ENCODE measurements at places on chromosomes 4 and X.
A peak's percentile ranks its signal among the peaks of the same experiment; 100 is the strongest.

GRCh38 chrX:110402850-110403221 is 44.2 kb downstream of the RTL9 start:
- ATAC-seq = no peak

DNA sequence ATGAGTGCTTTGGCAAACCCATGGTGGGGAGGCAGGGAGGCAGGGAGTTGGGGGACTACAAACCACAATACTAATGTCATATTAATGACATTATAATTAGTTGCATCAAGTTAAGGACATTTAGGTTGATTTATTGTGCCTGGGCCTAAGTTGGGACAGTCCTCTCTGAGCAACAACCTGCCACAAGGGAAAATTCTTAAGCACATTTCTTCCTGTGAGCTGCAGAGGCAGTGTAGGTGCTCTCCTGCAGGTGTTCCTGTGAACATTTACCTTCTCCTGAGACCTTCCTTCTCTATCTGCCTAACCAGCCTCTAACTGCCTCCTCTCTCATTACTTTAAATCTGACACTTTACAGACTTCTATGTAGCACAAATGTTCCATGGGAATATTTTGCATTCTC is 1830.0 kb upstream of the AGA start:
- ATAC-seq = no peak

- no peak for ATAC-seq
Observed at GRCh38 chr4:15920723-15921591, 17.6 kb downstream of the FGFBP1 start.

- no peak for ATAC-seq
Observed at GRCh38 chrX:40272776-40273175, 175.0 kb upstream of the BCOR start.

DNA sequence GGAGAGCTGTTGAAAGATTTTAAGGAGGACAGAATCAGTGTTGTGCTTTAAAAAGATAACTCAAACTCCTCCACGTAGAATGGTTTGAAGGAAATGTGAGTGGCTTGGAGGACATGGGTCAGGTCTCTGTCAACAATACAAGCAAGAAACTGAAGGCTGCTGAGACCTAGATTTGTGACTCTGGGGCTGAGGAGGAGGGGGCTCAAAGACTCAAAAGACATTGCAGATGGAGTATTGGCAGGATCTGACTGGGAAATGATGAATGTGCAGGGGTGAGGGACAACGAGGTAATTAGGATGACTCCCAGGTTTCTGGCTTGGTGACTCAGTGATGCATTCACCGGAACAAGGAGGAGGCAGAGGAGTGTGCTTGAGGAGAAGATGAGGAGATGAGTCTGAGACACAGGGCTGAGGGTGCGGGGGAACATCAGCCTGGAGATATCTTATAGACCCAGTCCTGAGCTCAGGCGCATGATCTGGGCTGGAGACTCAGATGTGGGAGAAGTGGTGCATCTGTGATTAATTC is 3.3 kb upstream of the RPS4X start:
- ATAC-seq = no peak

GRCh38 chr4:6195602-6196319 is 4.6 kb downstream of the JAKMIP1 start:
- ATAC-seq = no peak

DNA sequence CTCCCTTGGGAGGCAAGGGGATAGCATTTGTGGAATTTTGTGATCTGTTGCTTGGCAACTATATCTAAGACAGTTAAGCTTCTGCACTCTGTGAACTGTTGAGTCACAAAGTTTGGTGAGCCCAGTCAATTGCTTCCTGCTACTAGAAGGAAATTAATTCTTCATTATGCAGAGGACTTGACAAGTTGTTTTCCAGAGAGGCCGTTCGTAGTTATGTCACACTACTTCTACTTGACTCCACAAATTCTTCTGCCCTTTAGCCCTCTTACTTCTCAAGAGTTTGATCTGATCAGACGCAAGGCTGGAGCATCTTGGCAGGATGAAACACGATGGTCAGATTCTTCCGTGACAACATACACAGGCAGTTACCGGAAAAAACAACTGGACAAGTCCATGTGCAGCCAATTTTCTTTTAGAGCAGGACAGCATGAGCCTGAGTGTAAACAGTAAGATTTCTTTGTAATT is at the start of gene C4orf51:
Gene C4orf51 (plus strand): TSS at position 156 of the 465 bp plus-strand sequence. CDS start 58 bp downstream, at position 214.
- ATAC-seq = no peak

GRCh38 chr4:185730849-185731608 is 81.0 kb downstream of the SORBS2 start:
- no peak for ATAC-seq

GRCh38 chr4:11625211-11625610 is 196.5 kb upstream of the HS3ST1 start:
- no peak for ATAC-seq

DNA sequence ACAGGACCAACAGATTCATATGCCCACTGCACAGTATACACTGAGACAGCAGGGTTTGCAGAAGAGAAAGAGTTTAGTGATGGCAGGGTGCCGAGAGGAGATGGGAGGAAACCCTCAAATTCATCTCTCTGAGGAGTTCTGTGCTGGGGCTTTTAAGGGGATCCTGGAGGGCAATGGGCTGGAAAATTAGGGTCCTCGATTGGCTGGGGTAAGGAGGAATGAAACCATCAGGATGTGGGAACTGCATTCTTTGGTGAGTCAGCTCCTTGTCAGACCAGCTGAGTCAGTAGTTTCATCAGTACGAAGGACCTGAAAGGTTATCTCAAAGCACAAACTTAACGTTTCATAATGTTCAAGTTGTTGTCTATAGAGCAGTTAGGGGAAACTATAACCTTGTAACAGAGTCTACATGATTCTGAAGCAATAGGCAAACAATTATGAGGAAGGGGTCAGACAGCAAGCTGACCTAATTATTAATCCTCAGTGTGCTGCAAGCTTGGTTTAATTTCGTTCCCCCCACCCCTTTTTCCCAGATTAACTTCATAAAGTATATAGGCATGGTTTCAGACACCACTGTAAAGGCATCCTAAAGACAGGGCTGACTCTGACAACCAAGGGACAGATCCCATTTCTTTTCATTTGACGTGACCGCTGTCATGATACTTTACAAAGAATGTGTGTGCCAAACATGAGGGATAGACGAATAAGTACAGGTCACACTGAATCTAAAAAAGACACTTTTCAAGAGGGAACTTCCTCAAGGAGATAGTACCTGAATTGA is 1.5 kb upstream of the MSMO1 start:
- ATAC-seq = no peak

GRCh38 chrX:47384502-47384901 is 14.1 kb downstream of the ZNF157 start:
- peak; percentile 79 for ATAC-seq

GRCh38 chrX:107440187-107440586 is 9.3 kb upstream of the FRMPD3 start:
- no peak for ATAC-seq

DNA sequence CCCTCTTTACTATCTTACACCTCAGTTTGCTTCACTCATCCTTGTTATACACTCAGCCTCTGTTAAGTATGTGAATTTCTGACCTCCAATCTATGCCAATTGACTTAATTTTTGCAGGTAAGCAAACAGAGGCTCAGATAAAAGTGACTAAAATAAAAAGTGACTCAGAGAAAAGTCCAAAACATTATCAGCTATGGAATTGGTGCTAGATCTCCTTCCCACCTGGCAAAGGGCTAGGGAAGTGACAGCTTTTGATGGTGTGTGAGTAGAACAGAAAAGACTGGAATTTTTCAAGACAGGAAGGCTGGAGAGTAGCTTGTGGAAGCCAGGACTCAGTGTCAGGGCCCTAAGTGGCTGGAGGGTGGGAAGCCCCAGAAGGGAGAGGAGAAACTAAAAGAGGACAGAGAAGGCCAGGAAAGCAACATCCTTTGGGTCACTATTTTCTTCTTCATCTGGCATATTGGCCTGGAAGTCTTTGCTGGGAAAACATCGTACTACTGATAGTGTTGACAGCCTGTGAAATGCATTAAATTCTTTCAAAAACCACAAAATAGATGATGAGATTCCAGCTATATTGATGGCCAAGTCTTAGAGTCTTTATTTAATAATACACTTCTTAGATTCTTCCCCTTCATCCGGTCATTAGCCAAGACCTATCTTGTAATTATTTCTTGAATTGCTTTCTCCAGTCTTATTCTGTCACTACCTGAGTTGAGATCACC is 392.8 kb downstream of the RAPGEF2 start:
- ATAC-seq = no peak

GRCh38 chr4:123672987-123673386 is 276.4 kb downstream of the SPRY1 start:
- ATAC-seq = peak; percentile 39

- ATAC-seq = no peak
Observed at GRCh38 chr4:6087669-6088341, 69.6 kb upstream of the C4orf50 start.

GRCh38 chrX:2614911-2615310 is 76.2 kb upstream of the CD99 start:
- ATAC-seq = peak; percentile 56

GRCh38 chr4:177434667-177435066 is 7.6 kb downstream of the AGA start:
- no peak for ATAC-seq

DNA sequence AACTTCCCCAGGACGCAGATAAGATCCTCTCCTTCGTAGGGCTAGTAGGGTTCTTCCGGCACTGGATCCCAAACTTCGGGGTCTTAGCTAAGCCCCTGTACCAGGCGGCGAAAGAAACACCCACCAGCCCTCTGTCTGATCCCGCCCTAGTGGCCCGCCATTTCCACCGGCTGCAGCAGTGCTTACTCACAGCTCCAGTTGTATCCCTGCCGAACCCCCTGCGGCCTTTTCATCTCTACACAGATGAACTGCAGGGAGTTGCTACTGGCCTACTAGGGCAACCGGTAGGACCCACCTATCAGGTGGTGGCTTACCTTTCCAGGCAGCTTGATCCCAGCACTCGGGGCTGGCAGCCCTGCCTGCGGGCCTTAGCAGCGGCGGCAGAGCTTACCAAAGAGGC is 961.2 kb downstream of the RPA4 start:
- no peak for ATAC-seq

DNA sequence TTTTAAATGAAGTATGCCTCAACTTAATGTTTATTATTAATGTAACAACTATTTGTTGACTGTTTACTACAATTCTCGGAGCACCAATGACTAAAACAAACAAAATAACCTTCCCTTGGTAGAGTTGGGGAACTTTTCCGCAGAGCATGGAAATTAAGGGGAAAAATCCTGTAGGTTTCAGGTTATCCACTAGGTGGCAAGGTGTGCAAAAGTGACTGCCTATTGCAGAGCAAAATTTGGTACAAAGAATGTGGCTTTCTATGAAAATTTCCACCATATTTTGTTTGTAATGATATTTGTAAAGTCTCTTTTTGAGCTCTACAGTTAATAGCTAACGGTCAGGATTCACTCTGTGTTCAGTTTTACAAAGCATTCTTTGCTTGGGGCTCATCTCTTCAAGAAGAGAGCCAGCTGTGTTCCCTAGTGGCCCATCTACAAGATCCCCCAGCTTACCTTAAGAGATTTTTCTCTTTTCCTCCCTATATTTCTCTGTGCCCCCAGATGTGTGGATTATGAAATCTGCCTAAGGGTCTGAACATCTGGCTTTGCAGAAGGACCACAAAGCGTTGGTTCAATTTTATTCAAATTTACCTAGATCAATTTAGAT is 61.1 kb downstream of the FBXO8 start:
- ATAC-seq = no peak

GRCh38 chr4:73912191-73912590 is 43.0 kb downstream of the CXCL1 start:
- no peak for ATAC-seq

GRCh38 chrX:79117078-79117477 is 27.4 kb upstream of the GPR174 start:
- ATAC-seq = no peak

DNA sequence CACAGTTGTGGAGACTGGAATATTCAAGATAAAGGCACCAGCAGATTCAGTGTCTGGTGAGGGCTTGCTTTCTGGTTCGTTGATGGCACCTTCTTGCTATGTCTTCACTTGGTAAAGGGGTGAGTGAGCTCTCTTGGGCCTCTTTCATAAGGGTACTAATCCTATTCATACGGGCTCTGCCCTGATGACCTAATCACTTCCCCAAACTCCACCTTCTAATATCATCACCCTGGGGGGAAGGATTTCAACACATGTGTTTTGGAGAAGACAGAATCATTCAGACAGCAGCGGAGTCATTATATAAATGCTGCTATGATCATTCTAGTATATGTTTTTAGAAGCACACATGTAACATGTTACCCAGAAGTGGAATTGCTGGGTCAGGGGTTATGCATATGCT is 295.3 kb upstream of the CTSO start:
- no peak for ATAC-seq

GRCh38 chr4:123023647-123024046 is 101.2 kb upstream of the NUDT6 start:
- no peak for ATAC-seq

- no peak for ATAC-seq
Observed at GRCh38 chr4:30553706-30554105, 166.5 kb upstream of the PCDH7 start.

- ATAC-seq = no peak
Observed at GRCh38 chrX:153397256-153397960, 3.7 kb downstream of the PNMA6E start.

DNA sequence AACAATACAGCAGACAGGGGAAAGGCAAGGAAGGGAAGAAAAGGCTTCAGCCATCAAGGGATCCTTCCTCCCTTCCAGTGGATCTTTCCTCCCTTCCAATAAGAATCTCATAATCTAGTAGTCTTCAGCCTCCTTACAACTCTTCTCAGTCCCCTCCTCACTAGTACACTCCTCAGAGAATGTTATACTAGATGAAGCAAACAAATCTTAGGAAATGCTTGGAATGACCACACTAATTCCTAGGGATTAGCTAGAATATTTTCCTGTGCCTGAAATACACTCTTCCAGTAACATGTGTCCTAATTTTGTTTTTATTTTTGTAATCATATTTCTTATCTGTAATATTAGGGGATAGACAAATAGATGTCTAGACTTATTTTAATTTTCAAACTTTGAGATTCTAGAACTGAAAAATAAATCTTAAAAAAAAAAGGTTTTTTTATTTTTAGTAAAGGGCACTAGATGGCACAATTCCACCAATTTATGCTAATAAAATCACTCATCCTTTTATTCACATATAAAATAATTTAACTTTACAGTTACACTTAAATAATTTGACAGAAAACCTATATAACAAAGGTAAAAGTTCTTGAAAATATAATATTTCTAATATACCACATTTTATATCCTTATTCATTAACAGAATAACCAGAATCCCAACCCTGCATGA is 7.0 kb upstream of the STPG2 start:
- no peak for ATAC-seq

DNA sequence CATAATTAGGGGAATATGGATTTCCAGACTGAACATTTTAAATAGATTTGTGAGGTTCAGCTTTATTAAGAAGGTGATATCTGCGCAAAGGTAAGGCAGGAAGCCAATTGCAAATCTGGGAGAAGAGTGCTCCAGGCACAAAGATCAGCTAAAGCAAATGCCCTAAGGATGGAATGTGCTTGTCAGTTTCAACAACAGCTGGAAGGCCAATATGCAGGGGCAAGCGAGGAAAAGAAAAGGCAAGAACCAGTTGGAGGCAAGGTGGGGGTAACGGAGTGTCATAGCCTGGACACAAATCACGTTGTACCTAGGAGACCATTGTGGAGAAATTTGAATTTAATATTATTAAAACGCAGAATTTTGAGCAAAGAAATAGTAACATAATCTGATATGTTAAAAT is 1710.3 kb upstream of the PCDH7 start:
- no peak for ATAC-seq

GRCh38 chrX:153966841-153967535 is 4.6 kb downstream of the HCFC1 start:
- no peak for ATAC-seq

GRCh38 chr4:3827616-3828492 is 61.7 kb downstream of the ADRA2C start:
- no peak for ATAC-seq

- no peak for ATAC-seq
Observed at GRCh38 chrX:70422851-70423341, at the start of gene GDPD2. GDPD2 (plus strand) TSS chrX:70423314; CDS start chrX:70424985, 1,671 bp downstream.
